Activated CD4-positive, alpha-beta T cell treated with anti-CD3 and anti-CD28 coated beads, Interleukin-2, Interleukin-4, amounts not matched to agents 100 ng/mL and 50 ng/mL, durations not matched to agents 16 hours and 8 hours (primary cell): ENCODE measurements at places on chromosomes 1 and 21.

DNA sequence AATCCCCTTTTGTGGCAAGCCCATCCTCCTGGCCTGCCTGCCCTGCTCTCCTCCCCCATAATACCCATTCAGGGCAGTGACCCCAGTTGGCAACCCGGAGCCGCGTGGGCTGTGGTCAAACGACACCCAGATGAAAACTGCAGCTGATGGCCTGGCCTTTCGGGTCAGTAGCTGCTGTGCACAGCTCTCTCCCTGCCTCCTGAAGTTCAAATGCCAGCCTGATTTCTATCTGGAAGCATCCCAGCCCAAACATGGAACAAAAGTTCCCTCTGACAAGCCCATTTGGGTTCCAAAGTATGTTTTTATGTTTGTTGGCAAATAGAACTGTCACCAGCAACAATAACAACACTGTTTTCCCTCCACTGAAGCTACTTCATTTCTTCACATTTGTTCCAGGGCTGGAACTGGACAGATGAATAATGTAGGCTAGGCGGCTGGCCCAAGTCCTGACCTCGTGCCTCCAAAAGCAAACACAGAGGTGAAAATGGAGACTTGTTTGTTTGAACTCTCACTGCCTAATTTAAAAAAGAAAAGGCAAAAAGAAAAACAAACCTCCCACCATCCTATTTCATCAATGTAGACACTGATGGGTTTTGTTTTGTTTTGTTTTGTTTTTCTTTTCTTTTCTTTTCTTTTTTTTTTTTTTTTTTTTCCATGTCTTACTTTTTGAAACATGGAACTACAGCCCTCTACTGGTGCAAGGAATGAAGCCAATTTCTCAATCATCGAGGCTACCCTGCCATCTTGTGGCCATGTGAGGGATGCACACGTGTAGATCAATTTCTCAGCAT, 179.0 kb downstream of the ADSS2 start:
- peak; percentile 77 for DNase-seq

DNA sequence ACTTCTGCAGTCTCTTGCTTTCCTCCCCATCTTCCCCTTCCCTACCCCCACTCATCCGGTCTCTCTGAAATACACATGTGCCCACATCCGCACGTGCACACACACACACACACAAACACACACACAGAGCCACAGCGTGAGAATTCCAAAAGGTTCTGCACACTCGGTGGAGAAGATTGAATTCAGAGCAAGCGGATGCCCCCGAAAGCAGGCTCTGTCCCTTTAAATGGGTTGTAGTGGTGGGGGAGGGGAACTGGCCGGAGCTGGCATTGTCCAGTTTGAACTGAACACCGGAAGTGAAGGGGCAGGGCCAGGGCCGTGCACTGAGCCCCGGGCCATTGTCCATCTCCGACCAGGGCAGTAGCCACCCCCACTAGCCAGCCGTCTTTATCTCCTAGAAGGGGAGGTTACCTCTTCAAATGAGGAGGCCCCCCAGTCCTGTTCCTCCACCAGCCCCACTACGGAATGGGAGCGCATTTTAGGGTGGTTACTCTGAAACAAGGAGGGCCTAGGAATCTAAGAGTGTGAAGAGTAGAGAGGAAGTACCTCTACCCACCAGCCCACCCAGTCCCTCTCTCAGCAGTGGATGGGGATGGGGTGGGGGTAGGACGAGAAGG, 1.3 kb upstream of the LIN28A start:
- DNase-seq: no peak

- no peak for DNase-seq
Measured at GRCh38 chr1:97488530-97488929, 432.3 kb downstream of the DPYD start.

- DNase-seq: no peak
Measured at GRCh38 chr1:44120398-44120949, 1.9 kb downstream of the KLF17 start.

DNA sequence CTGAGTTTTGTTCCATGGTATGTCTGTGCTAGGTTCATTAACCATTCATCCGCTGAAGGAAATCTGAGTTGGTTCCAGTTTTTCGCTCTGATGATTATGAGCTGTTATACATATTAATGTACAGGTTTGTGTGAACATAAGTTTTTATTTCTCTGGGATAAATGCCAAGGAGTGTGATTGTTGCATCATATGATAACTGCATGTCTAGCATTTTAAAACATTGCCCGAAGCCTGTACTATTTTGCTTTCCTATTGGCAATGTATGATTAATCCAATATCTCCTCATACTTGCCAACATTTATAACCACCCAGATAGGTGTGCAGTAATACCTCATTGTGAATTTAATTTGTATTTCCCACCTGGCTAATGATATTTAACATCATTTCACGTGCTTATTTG, 322.7 kb downstream of the ZNF326 start:
- no peak for DNase-seq

DNA sequence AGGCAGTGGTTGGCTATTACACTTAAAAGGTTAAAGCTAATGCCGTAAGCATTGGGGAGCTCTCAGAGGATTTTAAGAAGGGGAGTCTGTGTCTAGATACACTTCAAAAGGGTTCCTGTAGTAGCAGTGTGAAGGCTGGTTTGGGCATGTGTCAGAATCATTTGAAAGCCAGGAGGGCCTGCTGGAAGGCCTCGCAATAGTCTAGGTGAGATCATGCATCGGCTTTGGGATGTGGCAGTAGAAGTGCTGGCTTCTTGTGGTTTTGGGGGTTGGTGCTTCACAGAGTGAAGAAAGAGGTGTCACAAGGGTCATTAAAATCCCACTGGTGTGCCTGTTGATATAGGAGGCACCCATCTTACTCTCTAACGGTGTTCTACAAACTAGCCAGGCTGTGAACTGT, 85.7 kb downstream of the ST6GALNAC3 start:
- DNase-seq: no peak

DNA sequence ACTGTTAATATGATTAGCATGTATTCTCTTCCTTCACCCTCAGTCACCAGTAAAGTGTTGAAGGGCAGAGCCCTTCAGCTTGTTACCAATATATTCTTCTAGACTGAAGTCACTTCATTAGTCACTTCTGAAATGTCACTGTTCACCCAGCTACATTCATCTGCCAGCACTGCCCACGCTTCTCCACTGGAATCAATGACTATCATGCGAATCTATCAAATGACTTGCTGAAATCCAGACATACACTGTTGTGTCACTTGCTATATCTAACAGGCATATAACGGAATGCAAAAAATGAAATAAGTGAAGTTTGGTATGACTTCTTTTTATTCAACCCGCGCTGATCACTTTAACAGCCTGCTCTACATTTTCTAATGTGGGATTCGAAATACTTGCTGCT, 16.1 kb downstream of the FH start:
- DNase-seq: no peak

DNA sequence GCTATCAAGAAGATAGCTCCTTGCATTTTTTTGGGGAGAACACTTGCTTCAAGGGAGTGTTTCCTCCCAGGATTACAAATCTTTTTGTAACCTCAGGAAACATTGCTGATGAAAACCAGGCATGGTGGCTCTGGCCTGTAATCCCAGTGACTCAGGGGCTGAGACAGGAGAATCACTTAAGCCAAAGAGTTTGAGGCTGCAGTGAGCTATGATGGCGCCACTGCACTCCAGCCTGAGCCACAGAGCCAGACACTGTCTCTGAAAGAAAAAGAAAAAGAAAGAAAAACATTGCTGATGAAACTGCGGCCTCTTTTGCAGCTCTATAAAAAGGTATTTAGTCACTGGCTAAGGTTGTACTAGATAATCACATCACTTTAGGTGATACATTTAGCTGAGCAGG, 7.3 kb downstream of the RNU1-2 start:
- DNase-seq: no peak

- DNase-seq: no peak
Measured at GRCh38 chr1:37995751-37996345, 6.0 kb upstream of the SF3A3 start.

GRCh38 chr1:54488779-54489626, 59.0 kb upstream of the ACOT11 start:
- DNase-seq: peak; percentile 58

DNA sequence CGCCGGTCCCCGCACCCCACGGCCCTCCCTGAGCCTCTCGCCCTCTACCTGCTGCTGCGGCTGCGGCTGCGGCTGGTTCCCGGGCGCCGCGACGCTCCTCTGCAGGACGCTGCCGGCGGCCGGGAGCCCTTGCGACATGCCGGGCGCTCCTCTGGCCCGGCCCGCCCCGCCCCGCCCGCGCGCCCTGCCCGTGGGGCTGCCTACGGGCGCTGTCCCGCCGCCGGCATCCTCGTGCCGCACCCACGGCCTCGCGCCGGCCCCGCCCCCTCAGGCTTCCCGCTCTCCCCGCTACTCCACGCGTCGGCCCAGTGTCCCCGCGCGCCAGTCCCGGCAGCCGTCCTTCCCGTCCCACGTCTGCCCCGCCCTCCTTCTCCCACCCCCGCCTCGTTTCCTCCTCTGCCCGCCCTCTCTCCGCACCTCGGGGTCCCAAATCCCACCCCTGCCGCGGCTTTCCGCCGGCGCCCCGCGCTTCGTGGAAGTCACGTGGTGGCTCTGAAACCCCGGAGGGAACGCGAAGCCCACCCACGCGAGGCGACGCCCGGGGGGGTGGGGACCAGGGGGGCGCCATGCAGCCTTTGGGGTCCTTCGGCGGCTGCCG, at the start of gene BATF3:
Gene BATF3, minus strand, starts transcription at position 216 of the 598 bp plus-strand sequence. Its CDS starts 78 bp downstream, at position 138.
- peak; percentile 79 for DNase-seq

- no peak for DNase-seq
Measured at GRCh38 chr21:14875704-14876523, 188.9 kb downstream of the NRIP1 start.

GRCh38 chr1:245493029-245493428, 338.2 kb downstream of the KIF26B start:
- DNase-seq: no peak

- DNase-seq: no peak
Measured at GRCh38 chr1:99445486-99445885, 181.2 kb downstream of the PLPPR4 start.

DNA sequence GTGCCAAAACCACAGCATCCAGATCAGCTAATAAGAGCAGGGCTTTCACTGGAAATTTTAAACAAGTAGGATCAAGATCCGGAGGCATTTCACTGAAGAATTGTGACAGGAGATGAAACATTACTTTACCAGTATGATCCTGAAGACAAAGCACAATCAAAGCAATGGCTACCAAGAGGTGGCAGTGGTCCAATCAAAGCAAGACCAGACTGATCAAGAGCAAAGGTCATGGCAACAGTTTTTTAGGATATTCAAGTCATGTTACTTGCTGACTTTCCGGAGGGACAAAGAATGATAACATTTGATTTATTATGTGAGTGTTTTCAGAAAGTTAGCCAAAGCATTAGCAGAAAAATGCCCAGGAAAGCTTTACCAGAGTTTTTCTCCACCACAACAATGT, 8.2 kb downstream of the ZSWIM5 start:
- no peak for DNase-seq

- no peak for DNase-seq
Measured at GRCh38 chr1:83942914-83943313, 56.0 kb downstream of the TTLL7 start.

DNA sequence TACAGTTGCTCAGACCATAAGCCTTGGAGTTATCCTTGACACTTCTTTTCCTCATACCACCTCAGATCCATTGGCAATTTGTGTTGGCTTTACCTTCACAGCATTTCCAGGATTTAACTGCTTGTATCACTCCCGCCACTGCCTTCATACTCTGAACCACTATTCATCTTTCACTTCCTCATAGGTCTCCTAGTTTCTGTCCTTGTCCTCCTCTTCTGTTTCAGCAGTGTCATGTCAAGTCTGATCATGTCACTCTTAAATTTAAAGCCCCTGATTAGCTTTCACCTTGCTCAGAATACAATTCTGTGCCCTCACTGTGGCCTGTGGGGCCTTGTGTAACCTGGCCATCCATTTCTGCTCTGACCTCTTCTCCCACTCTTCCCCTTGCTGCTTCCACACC, 34.7 kb upstream of the C1orf115 start:
- no peak for DNase-seq

GRCh38 chr1:179917601-179918429, 35.7 kb downstream of the TOR1AIP1 start:
- DNase-seq: peak; percentile 36

DNA sequence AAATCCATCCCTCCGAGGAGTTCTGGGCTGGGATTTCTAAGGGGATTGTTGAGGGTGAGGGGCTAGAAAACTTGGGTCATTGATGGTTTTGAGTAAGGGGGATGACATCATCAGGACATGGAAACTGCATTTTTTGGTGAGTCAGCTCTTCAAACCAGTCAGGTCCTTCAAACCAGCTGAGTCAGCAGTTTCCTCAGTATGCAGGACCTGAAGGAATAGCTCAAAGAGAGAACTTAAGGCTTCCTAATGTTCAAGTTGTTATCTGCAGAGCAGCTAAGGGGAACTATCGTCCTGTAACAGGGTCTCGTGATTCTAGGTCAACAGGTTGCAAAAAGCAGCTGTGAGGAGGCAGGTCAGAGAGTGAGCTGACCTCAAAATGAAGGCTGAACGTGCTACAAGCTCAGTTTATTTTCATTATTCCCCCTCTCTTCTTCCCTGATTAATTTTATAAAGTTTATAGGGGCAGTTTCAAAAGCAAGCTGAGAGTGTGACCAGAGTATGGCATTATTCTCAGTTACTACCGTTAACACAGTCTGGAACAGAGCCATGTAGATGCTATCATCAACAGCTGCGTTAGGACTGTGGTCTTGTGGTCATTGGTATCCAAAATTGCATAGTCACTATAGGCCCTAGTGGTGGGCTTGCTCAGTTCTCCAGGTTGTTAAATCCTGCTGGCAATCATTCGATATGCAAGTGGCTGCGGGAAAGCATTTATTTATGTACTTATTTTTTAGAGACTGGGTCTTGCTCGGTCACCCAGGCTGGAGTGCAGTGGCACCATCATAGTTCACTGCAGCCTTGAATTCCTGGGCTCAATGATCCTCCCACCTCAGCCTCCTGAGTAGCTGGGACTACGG, 10.7 kb upstream of the SDC3 start:
- DNase-seq: peak; percentile 35

- no peak for DNase-seq
Measured at GRCh38 chr1:183881387-183882131, 76.6 kb downstream of the RGL1 start.

DNA sequence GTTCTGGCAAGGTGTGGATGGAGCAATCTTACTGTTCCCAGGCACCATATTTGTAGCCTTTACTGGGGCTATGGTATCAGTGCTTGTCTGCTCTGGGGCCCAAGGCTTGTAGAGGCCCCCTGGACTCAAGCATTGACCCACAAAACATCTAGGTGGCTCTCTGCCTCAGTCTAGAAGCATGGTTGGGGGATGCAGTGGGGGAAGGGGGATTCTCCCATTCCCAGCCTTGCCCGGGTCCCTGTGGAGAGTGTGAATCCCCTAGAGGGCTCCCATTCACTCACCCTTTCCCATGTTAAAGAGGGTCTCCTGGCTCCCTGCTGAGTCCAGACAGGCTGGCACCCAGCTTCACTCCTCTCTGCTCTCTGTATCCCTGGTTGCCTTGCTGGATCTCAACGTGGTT, 28.2 kb upstream of the DIRAS3 start:
- DNase-seq: no peak

GRCh38 chr1:226863446-226863845, 7.0 kb upstream of the PSEN2 start:
- peak; percentile 30 for DNase-seq
